ENCODE measurements at places on chromosomes 5 and 9.

- no peak for DNase-seq
These were observed 55.2 kb downstream of the NFIB start for GRCh38 chr9:14258660-14259239.

GRCh38 chr5:181051841-181052671 is 12.0 kb downstream of the BTNL9 start:
- DNase-seq, result no peak

GRCh38 chr5:140674211-140674610 is 835 bp upstream of the DND1 start:
- no peak for DNase-seq

DNA sequence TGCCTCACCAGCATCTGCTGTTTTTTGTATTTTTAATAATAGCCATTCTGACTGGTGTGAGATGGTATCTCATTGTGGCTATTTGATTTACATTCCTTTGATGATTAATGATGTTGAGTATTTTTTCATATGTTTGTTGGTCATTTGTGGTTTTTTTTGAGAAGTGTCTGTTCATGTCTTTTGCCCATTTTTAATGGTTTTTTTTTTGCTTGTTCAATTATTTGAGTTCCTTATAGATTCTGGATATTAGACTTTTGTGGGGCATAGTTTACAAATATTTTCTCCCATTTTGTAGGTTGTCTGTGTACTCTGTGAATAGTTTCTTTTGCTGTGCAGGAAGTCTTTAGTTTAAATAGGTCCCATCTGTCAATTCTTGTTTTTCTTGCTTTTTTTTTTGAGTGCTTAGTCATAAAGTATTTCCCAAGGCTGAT is 148.1 kb downstream of the NPR3 start:
- DNase-seq, result no peak

DNA sequence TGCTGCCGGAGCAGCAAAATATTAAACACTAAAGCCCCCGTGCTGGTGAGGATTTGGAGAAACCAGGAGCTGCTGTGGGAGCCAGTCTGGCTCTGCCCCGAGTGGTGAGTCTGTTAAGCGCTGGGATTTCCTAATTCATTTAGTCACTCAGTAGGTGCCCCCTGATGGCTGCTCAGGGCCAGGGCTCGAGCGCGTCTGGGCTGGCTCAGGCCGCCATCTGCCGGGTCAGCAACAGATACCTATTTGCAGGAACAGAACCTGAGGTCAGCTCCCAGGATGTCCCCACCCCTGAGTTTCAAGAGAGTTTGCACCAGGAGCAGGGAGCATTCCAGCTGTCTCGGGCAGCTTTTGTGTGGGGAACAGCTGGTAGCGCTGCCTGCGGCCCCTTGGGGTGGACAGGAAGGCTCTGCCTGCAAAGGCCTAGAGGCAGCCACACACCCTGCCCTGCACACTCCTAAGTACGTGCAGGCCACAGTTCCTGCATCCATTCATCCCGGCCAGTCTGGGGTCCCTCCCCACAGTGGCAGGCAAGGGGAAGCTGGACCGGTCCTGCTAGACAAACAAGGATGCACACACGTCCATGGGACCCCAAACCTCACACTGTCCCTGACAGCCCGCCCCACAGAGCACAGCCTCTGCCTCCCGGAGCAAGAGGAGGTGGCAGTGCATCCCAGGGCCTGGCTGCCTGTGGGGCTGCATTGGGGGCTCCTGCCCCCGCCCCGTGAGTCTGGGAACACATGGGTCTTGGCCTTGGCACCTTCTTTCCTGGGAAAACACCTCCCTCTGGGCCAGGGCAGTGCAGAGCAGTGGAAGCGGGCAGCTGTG is 83.7 kb downstream of the ADAMTS2 start:
- no peak for DNase-seq

- no peak for DNase-seq
These were observed 2.7 kb downstream of the SLIT3 start for GRCh38 chr5:169298193-169298592.

GRCh38 chr5:174188295-174188694 is 142.8 kb downstream of the NSG2 start:
- no peak for DNase-seq

DNA sequence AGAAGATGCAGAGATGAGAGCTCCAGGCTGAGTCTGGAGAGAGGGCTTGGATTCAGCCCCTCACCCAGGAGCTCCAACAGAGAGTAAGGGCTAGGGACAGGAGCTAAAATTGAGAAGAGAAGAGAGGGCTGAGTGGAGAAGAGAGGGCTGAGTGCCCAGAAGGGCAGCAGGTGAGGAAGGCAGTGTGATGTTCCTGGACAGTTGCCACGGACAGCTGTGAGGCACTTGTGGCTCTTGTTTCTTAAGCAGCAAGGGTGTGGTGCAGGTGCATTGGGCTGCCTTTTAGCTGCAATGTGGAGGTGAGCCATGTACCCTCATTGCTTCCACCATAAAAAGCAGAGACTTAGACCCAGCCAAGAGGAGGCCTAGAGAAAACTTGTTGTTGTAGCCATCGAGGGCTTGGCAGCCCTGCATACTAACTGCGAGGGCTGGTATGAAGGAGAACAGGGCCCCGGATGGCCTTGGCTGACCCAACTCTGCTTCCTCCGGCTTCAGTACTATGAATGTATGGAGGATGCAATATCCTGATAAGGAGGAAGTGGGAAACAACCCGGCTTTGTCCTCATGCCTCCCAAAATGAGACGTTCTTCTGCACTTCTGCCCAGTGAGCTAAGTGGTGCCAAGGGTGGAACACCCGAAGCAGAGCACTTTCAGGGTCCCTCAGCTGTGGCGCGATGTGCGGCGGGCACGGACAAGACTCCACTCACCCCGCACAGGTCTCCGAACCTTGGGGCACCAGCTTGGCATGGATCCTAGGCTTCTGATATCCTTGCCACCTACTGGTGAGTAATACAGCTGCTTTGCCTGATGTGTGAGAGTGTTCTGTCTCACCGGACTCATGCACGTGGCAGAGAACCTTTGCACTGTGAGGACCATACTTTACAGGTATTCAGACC is 65.2 kb downstream of the LRRC70 start:
- DNase-seq, result no peak

GRCh38 chr9:93577975-93578682 is 1.7 kb downstream of the PHF2 start:
- DNase-seq, result no peak

GRCh38 chr5:173733021-173733420 is 116.6 kb upstream of the BOD1 start:
- no peak for DNase-seq

GRCh38 chr5:143418140-143418866 is 14.8 kb upstream of the NR3C1 start:
- no peak for DNase-seq

- peak; percentile 16 for DNase-seq
These were observed 745 bp downstream of the GADD45G start for GRCh38 chr9:89605465-89606048.

DNA sequence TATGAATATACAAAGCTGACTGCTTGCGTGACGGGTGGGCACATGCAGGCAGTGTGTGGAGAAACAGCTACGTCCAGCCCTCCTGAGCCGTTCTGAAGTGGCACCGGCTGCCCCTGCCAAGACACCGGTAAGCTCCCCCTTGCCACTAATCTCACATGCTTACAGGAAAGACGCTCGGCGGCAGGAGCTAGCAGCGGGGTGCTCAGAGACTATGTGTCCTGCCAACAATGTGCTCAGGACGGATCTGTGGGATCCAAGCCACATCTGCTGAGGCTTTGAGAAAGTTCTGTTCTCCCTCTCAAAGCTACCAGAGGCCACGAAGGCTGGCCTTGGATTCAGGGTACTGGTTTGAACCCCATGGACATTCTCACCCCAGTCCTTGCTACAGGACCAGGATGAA is 157.2 kb upstream of the PHYKPL start:
- DNase-seq, result no peak

DNA sequence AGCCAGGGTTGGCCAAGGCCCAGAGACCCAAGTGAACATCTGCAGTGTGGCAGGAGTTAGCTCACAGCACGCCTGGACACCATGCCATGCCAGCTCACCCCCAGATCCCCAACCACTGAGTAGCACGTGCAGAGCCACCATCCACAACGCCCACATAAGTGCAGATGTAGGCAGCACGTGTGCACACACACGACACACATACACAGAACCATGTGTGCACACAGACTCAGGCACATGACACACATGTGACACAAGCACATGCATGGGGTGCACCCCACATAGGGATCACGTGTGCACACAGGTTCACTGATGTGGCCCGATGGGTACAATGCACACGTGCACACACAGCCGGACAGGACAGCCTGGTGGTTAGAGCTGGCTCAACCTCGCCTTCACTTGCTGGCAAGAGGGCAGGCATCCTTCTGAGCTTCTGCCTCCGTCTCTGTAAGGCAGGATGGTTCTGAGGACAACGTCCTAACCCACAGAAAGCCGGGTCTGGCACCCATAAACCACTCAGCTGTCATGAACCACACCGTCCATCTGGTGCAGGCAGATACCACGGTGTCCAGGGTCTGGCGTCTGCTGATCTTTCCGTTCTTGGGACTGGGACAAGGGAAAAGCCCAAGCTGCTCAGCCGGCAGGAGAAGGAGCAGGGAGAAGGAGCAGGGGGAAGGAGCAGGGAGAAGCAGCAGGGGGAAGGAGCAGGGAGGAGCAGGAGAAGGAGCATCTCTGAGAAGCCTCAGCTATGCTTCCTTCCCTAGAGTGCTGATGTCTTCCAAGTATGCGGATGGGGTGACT is 12.0 kb downstream of the LRRC26 start:
- DNase-seq, result no peak

DNA sequence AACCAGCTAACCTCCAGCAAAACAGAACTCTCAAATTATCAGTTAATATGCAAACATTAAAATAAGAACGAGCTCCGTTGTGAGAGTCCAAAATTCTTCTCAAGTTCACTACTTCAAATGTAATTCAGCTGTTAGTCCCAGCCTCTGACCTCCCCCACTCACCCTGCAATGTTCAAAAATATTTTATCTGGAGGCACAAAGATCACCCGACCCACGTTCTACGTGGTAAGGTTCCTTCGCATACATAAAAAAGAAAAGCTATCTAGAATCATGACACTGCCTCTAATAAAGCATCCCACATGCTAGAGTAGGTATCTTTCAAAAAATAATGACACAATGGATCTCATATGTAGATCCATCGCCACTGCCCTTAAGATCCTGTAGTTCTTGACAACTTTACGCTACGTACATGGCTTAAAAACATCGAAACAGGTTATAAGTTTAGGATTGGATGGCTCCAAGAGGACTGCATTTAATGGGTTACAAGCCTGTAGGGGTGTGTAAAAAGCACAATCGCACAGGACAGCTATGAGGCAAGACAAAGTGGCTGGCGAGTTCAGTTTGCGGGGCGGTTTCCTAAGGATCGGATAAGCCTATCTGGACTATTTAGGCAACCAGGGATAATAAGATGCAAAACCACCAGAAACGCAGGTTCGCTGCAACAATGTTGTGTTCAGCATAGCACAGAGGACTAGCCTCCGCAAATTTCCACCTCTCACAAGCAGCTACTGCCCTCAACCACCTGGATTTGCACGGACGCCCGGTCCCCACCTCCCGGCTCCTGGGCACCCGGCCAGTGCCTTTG is 969 bp downstream of the CLK4 start:
- DNase-seq, result no peak

- no peak for DNase-seq
These were observed 608.9 kb downstream of the IRX1 start for GRCh38 chr5:4204276-4205141.

GRCh38 chr5:36878392-36879082 is 2.0 kb downstream of the NIPBL start:
- no peak for DNase-seq

DNA sequence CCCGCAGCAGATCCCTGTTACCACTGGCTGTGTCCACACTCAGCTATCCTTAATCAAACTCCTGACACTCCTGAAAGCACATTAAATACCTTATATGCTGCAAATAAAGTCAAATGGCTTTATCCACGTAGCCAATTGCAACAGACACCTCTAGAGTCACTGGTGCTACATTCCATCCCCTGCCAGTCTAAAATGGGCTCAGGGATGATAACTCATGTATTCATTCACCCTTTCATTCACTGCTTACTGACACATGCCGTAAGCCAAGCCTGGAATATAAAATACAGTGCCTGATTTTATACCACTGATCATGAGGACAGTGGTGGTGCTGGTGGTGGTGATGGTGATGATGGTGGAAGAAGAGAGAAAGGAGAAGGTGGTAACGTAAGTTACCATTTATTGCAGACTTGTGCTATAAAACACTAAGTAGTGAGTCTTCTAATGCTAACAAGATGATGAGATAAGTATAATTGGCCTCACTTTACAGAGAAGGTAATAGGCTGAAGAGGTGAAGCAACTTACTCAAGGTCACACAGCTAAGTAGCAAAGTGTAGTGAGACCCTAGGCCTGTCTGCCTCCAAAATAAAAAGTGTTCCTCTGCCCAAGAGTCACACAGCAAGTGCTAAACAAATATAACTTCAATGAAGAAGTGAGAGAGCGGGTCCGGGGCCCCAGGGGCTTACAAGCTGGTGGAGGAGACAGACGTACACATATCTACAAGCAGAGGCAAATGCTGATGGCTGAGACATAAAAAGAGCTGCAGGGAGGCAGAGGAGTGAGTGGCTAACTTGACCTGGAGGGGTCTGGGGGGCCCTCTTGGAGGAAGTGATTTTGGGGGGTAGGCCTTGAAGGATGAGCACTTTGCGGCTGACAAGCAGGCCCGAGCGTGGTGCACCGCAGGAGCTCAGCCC is 1.2 kb downstream of the TTLL11 start:
- DNase-seq, result no peak

- no peak for DNase-seq
These were observed 4.4 kb downstream of the MUSK start for GRCh38 chr9:110672873-110673510.

DNA sequence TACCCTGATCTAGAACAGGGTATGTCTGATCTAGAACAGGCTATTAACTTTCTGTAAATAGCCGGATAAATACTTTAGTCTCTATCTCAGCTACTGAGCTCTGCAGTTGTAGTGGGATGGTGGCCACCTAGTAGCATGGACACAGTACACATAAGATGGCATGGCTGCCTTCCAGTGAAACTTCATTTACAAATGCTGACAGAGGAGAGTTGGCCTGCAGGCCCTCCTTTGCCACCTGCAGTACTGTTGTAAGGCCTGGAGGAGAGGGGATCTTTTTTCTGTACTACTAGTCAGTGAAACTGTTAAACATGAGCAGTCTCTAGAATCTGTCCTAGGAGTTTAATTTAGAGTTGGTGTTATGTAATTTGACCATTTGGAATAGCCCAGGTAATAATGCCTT is 86.0 kb downstream of the TRIO start:
- DNase-seq, result no peak

GRCh38 chr9:129209109-129209508 is 31.0 kb upstream of the IER5L start:
- no peak for DNase-seq

DNA sequence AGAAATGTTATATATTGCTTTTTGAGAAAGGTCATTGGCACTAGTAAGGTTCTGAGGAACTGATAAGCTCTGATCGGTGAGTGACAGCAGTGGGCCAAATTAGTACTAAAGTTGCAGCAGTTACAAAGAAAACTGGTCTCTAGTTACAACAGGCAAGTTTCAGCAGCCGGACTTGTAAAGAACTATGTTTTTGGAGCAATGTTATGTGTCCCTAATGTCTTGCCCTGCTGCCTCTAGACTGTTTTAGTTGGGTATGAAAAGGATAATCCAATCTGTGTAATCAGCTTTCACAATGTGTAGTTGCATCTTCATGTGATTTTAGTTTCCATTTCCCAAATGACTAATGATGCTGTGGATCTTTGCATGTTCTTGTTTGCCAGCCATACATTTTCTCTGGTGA is 113.5 kb downstream of the CAMK4 start:
- DNase-seq, result no peak

- no peak for DNase-seq
These were observed 39.8 kb upstream of the ANGPTL2 start for GRCh38 chr9:127162046-127162863.

All from effector CD8-positive, alpha-beta T cell (primary cell).